ENCODE measurements at places on chromosomes 7 and 10.
A peak's percentile ranks its signal among the peaks of the same experiment; 100 is the strongest.

DNA sequence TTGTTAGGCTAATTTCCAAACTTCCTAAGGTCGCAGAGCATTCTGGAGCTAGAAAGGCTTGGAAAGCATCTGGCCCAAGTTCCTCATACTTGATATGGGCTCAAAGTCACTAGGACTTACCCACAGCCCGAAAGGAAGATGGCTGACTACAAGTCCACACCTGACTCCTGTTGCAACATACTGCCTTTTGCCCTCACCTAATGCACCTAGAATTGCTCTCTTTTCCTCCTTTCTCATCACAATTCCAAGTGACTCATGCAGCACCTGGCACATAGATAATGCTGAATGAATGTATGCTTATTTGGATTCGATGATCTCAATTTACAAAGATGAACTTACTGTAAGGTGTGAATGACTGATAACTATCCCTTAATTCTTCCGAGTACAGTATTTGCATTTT lies 131.5 kb downstream of the SORBS1 start:
- DNase-seq, result no peak
- no peak overlapping the region for H3K27ac ChIP-seq
- H3K4me1 ChIP-seq, result no peaks in the 10 kb centered on the region
- no peaks in the 10 kb centered on the region for H3K36me3 ChIP-seq

DNA sequence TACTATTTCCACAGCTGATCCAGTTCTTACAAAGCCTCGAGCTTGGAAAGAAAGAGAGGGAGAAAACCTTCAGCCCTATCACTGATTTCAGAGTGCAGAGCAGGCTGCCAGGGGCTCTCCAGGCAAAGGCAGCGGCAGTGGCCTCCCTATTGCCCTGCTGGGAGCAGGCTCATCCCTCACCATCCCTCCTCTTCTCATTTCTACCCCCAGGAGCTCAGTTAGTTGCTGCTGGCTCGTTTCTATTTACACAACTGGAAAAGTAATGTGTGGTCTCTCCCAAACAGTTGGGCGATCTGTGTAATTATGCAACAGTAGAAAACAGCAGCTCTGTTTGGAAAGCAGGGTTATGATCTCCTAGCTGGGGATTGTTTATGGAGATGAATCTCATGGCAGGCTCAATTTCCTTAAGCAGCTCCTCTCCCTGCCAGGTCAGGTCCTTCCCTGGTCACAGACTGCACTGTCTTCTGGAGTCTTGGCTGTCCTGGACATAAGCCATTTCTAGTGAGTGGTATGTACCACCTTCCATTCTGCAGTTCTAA lies 28.7 kb upstream of the TNS3 start:
- no peak overlapping the region for H3K4me3 ChIP-seq
- H3K4me1 ChIP-seq, result no peaks in the 10 kb centered on the region
- H3K27me3 ChIP-seq, result no peaks in the 10 kb centered on the region
- no peaks in the 10 kb centered on the region for H3K36me3 ChIP-seq
- no peak for DNase-seq
- no peak overlapping the region for H3K27ac ChIP-seq

GRCh38 chr7:128938544-128939074 lies 882 bp downstream of the IRF5 start:
- peaks cover 2% of the 10 kb centered on the region for H3K4me1 ChIP-seq
- DNase-seq, result no peak
- peaks cover 26% of the 10 kb centered on the region for H3K27me3 ChIP-seq
- peak overlapping the region; percentile 56 for H3K4me3 ChIP-seq
- H3K36me3 ChIP-seq, result no peaks in the 10 kb centered on the region

- no peaks in the 10 kb centered on the region for H3K4me1 ChIP-seq
- no peak for DNase-seq
- no peaks in the 10 kb centered on the region for H3K27me3 ChIP-seq
Observed at GRCh38 chr7:11319491-11320274, 346.0 kb downstream of the PHF14 start.

DNA sequence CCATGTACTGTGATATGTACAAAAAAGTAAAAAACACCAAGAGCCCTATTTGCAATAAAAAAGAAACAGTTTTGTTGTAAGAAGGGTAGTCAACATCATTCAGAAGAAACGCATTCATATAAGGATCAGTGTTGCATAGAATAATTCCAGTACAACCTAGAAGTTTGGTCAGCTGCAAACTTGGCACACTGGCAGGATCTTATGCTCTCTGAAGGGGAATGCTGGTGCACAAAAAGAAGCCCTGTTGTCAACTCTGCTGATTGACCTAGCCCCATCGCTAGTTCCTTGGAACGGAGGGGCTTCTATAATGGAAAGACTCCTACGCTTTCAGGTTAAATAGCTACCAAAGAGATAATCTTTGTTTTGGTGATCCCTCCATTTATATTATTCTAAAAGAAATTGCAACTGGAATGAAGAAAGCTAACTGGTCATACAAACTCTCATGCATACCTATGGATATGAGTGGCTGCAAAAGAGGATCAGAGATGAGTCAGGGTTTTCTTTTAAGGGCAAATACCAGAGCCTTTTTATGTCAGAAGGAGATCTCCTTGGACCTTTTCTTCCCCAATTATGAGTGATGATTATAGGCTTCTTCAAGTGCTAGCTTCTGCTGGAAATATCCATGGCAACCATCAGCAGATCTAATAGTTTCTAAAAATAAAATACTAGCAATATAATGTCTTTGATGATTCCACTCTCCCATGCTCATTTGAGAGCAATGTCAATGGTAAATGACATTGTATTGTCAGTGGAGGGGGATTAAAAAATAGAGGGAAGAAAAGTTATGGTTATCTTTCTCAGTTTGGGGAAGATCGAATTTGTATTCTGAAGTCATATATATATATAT lies 312.4 kb upstream of the CACNA2D1 start:
- H3K36me3 ChIP-seq, result no peaks in the 10 kb centered on the region
- no peak overlapping the region for H3K4me3 ChIP-seq

DNA sequence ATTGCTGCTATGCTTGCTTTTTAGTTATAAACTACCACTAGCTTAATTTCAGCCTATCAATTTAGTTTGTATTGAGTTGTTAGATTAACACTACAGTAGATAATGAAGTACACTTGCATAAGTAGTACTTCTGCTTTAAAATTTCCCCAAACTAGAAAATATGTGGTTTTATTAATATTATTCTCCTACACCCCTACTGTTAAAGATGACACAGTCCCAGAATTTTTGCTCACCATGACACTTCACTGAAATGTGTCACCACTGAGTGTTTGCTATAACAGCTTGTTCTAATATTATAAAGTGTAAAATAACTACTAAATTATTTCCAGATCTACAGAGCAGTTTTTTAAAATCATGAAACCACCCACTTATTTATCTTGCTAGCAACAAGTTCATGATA lies 31.6 kb downstream of the RHEB start:
- 0 out of 2 replicates have a peak, but pooled peaks cover 1% of the 10 kb centered on the region for H3K4me1 ChIP-seq
- DNase-seq, result no peak
- H3K36me3 ChIP-seq, result no peaks in the 10 kb centered on the region
- H3K4me3 ChIP-seq, result no peak overlapping the region
- H3K27me3 ChIP-seq, result no peaks in the 10 kb centered on the region
- H3K27ac ChIP-seq, result no peak overlapping the region

- no peaks in the 10 kb centered on the region for H3K4me1 ChIP-seq
- no peaks in the 10 kb centered on the region for H3K27me3 ChIP-seq
- no peak overlapping the region for H3K4me3 ChIP-seq
- no peak overlapping the region for H3K27ac ChIP-seq
- DNase-seq, result no peak
Observed at GRCh38 chr7:139416405-139416804, 56.7 kb downstream of the LUC7L2 start.
